Choroid plexus epithelial cell (primary cell): ENCODE measurements at places on chromosomes 3 and 15.

DNA sequence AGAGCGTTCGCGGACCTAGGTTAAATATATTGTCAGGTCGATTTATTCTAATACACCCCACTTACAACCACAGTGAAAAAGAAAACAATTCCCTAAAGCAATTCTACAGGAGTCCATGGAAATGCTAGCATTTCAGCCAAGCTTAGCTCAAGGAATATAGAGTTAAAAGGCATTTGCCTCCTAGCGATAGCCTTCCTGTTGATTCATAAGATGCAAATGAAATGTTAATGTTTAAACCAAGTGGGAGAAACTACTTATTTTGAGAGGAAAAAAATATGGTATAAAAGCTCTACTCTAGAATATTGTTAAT is 1.7 kb upstream of the ALCAM start:
- DNase-seq, result peak; percentile 50

- no peak for DNase-seq
These were observed 43.6 kb downstream of the NMNAT3 start for GRCh38 chr3:139634111-139634635.

DNA sequence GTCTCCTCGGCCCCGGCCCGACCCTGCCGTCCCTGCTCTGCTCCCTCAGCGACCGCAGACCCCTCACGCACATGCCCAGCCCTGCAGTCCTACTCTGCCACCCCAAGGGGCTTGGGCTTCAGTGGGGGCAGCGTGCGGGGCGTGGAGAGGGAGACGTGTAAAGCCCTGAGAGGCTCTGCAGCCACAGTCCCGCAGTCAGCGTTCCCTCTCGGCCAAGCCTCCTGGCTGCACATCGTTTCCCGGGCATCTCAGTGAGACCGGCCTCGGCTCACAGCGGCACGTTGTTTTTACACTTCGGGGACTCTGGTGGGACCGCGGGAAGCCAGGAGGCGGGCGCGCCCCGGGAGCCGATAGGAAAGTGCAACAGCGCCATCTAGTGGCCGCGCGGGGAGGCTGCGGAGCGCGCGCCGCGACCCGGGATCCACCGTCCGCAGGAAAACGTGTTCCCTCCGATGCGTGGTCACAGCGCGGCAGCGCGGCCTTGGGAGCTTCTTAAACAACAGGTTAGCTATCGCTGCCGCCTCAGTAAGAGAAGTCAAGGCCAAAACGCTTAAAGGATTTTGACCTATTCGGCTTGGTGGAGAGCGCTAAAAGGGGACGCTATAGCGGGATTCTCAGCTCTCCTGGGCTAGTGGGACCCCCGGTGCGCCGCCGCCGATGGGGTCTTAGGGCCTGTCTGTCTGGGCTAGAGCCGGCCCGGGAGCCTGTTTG is 226.8 kb upstream of the IGF1R start:
- DNase-seq, result peak; percentile 42

DNA sequence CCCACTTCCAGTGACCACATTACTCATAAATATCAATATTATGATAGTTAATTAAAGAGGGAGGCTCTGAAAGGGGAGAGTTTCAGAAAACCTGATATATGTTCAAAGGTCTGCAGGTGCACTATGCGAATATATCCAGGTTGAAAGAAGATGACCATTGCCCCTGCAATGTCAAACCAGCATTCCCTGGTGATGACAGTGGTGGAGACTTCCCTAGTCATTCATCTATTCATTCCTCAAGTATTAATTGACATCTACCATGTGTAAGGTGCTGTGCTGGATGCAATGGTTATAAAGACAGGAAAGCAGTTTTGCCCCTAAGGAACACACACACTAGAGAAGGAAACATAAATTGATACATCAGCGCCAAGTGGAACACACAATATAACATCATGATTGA is 588.3 kb upstream of the KCNMB2 start:
- DNase-seq, result no peak
